ENCODE measurements at places on chromosomes 1 and 21.

GRCh38 chr1:245578308-245578707 is 423.5 kb downstream of the KIF26B start:
- DNase-seq = no peak

- DNase-seq = no peak
Observed at GRCh38 chr1:214901718-214902117, 180.8 kb upstream of the KCNK2 start.

GRCh38 chr21:15000081-15000480 is 64.7 kb downstream of the NRIP1 start:
- no peak for DNase-seq

DNA sequence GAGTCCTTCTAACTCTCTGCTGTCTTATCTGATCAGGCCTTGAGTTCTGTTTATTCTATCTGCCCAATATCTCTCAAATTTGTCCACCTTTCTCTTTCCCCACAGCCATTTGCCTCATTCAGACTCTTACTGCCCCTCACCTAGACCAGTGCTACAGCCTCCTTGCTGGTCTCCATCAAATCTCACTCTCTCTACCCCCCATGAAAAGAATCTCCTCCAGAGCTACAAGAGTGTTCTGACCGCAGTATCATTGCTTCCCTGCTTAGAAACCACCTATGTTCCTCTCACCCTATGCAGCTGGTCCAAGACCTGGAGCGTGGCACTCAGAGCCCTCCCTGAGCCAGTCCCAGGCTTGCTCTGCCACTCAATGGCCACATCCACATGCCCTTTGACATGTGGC is 231.0 kb upstream of the JUN start:
- no peak for DNase-seq

- no peak for DNase-seq
Observed at GRCh38 chr21:18725653-18726052, 322.1 kb upstream of the TMPRSS15 start.

- no peak for DNase-seq
Observed at GRCh38 chr1:19465123-19465522, 20.2 kb downstream of the CAPZB start.

DNA sequence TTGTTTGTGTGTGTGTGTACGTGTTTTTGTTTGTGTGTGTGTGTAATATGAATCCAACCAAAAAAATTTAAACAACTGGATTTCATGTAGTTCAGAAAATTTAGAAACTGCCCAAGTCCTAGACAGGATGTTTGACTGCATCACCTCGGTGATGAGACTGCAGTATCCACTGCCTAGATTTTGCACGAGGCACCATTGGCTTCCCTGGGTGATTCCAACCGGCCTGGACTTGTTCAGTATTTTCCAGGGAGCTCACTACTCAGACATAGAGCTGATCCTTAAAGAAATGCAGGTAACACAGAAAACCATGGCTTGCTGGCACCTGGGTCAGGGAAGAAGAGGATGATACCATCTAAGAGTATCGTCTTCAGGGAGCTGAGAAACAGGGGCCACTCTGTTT is 18.2 kb upstream of the KCNK2 start:
- no peak for DNase-seq

- no peak for DNase-seq
Observed at GRCh38 chr1:53359225-53359933, 31.5 kb upstream of the LRP8 start.

DNA sequence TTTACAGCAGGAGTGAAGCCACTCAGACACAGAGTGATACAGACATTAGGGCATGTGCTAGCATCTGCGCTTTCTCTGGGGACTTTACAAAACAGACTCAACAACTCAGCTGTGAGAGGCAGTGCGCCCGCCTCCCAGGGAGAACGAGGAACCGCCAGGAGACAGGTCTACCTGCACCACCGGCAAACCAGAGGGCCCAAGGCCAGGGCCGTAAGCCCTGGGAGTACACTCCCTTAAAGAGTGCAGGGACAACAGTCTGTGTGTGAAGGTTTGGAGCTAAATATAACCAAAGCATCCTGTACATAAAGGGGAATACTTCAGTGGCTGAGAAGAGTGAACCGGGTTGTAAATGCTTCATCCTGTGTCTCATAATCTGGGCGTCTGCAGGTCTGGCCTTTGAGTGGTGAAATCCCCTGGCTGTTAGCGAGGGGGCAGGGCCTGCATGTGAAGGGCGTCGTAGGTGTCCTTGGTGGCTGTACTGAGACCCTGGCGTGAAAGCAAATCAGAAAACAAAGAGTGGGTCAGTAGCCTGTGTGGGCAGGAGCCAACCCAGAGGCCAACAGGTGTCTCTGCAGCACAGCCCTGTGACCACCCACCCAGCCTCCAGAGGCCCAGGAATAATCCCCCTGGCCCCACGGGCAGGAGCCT is 86.9 kb downstream of the CD247 start:
- DNase-seq = no peak

GRCh38 chr1:55893155-55893554 is 678.0 kb upstream of the USP24 start:
- no peak for DNase-seq

DNA sequence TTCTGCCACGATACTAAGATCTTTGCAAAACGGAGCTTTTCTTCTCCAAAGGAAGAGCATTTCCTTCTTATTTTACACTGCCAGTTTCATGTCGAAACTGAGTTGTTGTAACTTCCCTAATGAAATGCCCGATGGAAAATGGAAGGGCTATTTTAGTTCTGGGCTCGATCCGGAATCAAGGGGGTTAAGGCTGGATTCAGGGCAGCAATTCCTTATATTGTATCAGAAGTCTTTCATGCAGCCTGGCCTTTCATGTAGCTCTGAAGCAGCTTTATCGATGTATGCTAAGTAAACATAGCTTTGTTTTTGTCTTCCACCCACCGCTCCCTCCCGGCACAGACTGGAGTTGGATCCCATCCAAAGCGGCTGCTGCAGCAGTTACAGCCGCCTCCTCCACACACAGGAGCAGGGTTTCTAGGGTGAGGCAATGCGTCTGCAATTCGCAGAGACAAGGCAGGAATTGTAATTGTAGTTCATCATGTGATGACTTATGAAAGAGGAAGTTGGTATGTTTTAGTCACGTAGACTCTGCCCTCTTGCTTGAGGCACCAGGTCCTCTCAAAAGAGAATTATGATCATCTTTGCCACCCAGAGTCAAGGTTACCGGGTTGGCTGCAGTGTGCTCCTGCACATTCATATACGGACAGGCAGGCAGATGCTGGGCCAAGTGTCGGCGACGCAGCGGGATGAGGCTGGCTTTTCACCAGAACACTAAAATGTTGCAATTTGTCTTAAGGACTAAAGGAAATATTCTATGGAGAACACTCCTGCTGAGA is 2.6 kb upstream of the IRF2BP2 start:
- peak; percentile 48 for DNase-seq

- DNase-seq = no peak
Observed at GRCh38 chr1:50633465-50633864, 210.2 kb upstream of the DMRTA2 start.

DNA sequence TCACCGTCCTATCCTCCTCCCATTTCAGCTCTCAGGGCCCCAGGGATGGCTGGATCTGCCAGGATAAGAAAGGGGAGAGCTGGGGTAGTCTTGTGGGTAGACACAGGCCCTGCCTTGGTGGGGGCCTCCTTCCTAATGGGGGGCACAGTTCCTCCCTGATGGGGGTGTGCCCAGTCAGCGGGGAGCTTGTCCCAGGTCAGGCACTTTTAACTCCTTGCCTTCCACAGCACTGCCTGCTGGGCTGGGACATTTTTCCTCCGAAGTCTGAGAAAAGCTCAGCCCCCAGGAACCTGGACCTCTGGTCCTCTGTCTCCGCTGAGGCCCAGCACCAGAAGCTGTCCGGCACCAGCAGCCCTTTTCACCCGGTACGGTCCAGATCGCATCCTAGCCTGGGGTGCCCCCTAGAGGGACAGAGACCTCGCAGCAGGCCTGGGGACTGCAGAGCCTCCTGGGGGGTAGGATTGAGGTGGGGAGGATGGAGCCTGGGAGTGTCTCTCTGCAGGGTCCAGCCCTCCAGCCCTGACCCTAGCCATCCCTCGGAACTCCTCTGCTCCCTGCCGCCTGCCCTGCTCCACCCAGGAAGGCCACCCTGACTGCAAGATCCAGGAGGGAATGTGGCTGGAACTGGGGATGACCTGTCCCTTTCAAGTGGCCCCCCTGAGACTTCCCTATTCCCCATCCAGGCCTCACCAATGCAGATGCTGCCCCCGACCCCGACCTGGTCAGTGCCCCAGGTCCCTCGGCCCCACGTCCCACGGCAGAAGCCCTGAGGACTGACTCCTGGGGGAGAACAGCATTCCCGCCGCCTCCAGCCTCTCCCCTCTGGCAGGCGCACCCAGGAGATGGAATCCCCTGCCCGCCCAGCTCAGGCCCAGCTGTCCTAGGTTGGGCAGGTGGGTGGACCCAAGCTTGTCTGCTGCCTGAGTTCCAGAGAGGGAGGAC is 12.0 kb downstream of the MIIP start:
- no peak for DNase-seq

DNA sequence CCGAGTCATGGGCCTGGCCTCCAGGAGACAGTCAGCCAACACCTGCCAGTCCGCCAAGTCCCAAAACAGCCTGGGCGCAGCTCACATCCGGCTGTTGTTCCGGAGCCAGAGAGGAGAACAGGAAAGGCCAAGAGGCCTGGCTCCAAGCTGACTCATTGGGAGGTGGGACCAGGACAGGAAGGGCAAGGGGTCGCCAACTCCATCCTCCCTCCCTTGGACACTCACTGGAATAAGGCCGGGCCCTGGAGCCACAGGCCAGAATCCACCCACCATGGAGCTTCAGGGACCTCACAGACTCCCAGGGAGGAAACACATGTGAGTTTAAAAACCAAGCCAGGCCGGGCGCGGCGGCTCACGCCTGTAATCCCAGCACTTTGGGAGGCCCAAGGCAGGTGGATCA is 25.1 kb upstream of the CLIC4 start:
- DNase-seq = no peak

DNA sequence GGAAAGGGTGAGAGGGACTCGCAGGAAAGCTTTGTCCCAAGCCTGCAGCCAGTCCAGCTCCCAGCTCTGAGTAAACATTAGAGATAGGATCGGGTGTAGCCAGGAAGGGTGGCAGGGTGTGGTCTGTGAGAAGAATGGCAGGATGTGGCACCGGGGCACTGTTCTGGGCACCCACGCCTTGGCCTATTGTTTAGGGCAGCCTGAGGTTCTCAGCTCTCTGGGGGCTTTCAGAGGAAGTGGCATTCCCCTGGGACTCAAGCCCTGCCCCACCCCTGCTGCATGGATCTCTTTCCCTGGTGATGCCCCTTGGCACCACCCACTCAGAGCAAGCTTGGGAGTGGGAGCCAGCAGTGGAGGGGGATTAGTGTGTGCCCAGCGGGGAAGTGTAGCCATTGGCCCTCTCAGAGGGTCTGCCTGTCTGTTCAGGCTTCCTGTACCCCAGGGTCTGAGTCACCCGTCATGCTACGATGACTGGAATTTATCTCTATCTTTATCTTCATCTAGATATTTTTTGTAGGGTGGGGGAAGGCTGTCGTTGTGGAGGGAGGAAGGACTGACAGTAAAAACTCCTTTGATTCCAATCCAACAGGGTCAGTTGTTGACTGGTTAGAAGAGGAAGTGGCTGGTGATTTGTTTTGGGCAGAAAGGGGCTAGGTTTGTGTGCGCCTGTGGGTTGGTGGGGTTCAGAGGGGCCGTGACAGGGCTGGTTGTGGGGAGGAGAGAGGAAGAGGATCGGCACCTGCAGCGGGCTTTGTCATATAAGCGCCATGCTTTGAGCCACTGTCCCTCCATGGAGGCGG is 31.6 kb downstream of the SOX13 start:
- DNase-seq = no peak

DNA sequence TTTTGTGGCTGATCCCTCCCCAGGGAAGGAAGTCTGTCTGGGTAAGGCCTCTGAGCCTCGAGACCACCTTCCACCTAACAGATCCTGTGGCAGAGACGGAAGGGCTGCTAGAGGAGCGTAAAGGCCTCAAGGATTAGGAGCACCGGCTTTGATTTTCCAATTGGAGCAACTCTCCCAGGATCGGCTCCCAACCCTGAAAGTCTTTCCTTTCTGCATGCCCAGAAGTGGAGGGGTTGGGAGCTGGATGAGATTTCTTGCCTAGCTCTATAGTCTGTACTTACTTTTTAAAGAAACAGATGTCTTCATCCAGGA is 41.4 kb downstream of the ELK4 start:
- DNase-seq = no peak

DNA sequence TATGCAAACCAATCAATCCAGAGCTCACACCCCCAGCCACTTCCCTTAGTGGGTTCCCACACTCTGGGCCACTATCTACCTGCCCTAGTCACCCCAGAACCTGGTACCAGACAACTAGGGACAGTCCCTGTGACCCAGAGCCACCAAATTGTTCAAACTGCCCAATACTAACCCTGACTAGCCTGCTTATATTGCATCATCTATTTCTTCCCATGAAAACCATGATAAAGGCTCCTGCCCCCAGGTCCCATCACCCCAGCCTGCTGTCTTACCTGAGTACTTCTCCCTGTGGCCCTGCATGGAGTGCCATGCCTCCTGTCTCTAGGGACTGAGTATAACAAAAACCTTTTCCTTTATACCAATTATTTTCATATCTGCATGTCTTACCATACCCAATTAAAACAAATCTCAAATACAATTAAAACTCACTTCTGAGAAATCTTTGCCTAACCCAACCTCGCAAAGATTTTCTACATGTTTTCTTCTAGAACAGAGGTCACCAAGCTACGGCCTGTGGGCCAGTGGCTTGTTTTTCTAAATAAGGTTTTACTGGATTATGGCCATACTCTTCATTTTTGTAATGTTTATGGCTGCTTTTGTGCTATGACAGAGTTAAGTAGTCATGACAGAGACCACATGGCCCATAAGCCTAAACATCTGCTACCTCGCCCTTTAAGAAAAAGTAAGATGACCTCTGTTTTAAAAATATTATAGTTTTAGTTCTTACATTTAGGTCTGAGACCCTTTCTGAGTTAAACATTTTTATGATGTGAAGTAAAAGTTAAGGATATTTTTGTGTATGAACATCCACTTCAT is 31.0 kb upstream of the NID1 start:
- DNase-seq = no peak

DNA sequence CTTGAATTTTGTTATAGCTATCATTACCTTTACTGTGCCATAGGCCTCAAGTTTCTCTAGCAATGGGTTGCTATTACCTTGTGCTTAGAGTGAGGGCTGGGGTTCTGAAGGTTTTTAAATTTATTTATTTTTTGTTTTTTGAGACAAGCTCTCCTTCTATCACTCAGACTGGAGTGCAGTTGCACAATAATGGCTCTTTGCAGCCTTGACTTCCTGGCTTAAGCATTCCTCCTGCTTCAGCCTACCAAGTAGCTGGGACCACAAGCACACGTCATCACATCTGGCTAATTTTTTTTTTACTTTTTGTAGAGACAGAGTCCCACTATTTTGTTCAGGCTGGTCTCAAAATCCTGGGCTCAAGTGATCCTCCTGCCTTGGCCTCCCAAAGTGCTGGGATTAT is 41.5 kb downstream of the SNX27 start:
- no peak for DNase-seq

Measured in cerebellar nuclear complex (tissue), 1 donor.